ENCODE measurements at places on chromosomes 13 and 19.

DNA sequence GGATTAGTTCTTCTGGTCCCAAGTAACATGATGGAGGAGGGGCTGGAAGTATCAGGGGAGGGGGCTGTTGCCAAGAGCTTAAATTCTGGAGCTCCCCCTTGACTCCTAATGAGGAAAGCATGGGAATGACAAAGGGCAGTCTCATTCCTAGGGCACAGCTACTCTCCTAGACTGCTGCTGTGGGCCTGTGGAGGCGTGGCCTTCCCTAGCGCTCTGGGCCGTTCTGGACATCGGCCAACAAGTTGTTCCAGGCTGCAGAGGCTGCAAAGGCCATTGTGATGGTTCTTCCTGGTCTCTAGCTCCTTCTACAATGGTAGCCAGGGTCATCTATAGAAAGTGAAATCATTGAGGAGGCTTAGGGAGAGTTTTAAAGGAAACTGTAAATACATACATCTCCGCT, 916.6 kb downstream of the DIAPH3 start:
- no peak overlapping the region for H3K4me3 ChIP-seq
- no peak for DNase-seq
- H3K27ac ChIP-seq, result no peak overlapping the region
- no peaks in the 10 kb centered on the region for H3K36me3 ChIP-seq

- no peaks in the 10 kb centered on the region for H3K36me3 ChIP-seq
- no peaks in the 10 kb centered on the region for H3K4me1 ChIP-seq
- no peak overlapping the region for H3K27ac ChIP-seq
- no peak for DNase-seq
- H3K27me3 ChIP-seq, result peaks cover 47% of the 10 kb centered on the region
Measured at GRCh38 chr13:111901267-111901915, 165.6 kb upstream of the SOX1 start.

DNA sequence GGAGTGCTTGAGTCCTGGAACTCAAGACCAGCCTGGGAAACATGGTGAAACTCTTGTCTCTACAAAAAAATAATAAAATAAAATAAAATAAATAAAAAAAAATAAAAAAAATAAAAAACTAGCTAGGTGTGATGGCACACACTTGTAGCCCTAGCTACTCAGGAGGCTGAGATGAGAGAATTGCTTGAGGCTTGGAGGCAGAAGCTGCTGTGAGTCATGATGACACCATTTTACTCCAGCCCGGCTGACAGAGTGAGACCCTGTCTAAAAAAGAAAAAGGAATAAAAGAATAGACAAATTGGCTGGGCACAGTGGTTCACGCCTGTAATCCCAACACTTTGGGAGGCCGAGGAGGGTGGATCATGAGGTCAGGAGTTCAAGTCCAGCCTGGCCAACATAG, 1168.9 kb downstream of the SLITRK5 start:
- no peaks in the 10 kb centered on the region for H3K36me3 ChIP-seq
- no peaks in the 10 kb centered on the region for H3K4me1 ChIP-seq
- no peak for DNase-seq
- H3K27me3 ChIP-seq, result no peaks in the 10 kb centered on the region

- no peaks in the 10 kb centered on the region for H3K36me3 ChIP-seq
- peak overlapping the region; percentile 46 for H3K4me3 ChIP-seq
- DNase-seq, result peak; percentile 75
- H3K27ac ChIP-seq, result peak overlapping the region; percentile 55
- peaks cover 31% of the 10 kb centered on the region for H3K4me1 ChIP-seq
Measured at GRCh38 chr13:73765651-73766384, 368.4 kb downstream of the KLF12 start.

DNA sequence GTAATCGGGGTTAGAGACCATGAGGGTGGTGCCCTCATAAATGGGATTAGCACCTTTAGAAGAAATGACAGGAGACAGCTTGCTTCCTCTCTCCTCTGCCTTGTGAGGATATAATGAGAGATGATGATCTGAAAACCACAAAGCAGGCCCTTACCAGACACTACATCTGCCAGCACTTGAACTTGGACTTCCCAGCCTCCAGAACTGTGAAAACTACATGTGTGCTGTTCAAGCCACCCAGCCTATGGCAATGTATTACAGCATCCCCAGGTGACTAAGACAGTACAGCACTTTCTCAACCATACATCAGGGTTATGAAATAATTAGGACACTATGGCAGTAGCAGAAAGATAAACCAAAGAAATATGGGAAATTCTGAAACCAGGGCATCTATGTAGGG, 7.4 kb downstream of the ZNF564 start:
- no peak overlapping the region for H3K4me3 ChIP-seq
- no peaks in the 10 kb centered on the region for H3K27me3 ChIP-seq
- no peak overlapping the region for H3K27ac ChIP-seq
- peaks cover 36% of the 10 kb centered on the region for H3K4me1 ChIP-seq
- peaks cover 4% of the 10 kb centered on the region for H3K36me3 ChIP-seq
- no peak for DNase-seq

DNA sequence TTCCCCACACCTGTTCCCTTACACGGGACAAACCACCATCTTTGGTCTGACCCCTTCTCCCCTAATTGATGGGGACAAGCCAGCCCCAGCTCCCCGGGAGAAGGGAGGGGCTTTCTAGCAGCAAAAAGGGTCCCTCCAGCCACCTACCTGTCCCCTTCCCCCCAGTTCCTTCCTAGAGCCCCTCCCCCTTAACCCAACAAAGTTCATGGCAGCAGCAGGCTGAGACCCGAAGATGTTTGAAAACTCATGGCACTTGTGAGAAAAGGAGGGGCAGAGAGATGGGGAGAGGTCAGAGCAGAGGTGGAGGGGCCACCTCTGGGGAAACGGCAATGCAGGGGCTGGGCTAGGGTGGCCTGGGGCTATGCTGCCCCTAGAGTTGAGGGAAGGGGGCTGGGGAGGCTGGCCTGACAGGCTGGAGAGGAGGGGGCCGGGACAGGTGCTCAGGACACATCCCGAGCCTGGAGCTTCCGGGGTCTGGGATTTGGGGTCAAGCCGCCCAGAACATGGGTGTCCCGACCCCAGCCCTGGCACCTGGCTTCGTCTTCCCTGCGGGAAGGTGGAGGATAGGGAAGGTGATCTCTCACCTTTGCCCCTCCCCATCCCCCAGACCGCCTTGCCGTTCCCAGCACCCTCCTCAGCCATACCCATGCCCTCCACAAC, 12.5 kb upstream of the ASF1B start:
- H3K4me1 ChIP-seq, result peaks cover 7% of the 10 kb centered on the region
- no peak overlapping the region for H3K4me3 ChIP-seq
- H3K27ac ChIP-seq, result no peak overlapping the region
- H3K36me3 ChIP-seq, result no peaks in the 10 kb centered on the region
- no peak for DNase-seq
- no peaks in the 10 kb centered on the region for H3K27me3 ChIP-seq

GRCh38 chr13:113904411-113904810, 40.5 kb upstream of the GAS6 start:
- no peaks in the 10 kb centered on the region for H3K36me3 ChIP-seq
- peaks cover 4% of the 10 kb centered on the region for H3K27me3 ChIP-seq
- H3K4me1 ChIP-seq, result no peaks in the 10 kb centered on the region

- no peaks in the 10 kb centered on the region for H3K27me3 ChIP-seq
- peaks cover 14% of the 10 kb centered on the region for H3K4me1 ChIP-seq
- no peaks in the 10 kb centered on the region for H3K36me3 ChIP-seq
- H3K4me3 ChIP-seq, result no peak overlapping the region
Measured at GRCh38 chr13:98626298-98626935, 49.5 kb upstream of the STK24 start.

- no peaks in the 10 kb centered on the region for H3K36me3 ChIP-seq
- no peak for DNase-seq
- H3K27ac ChIP-seq, result no peak overlapping the region
- H3K4me3 ChIP-seq, result no peak overlapping the region
Measured at GRCh38 chr13:77105051-77105450, 78.1 kb upstream of the FBXL3 start.

GRCh38 chr19:56086671-56087430, 34.2 kb downstream of the ZNF787 start:
- peaks cover 36% of the 10 kb centered on the region for H3K36me3 ChIP-seq
- no peaks in the 10 kb centered on the region for H3K4me1 ChIP-seq
- no peak for DNase-seq
- no peak overlapping the region for H3K27ac ChIP-seq
- H3K27me3 ChIP-seq, result no peaks in the 10 kb centered on the region
- H3K4me3 ChIP-seq, result no peak overlapping the region

DNA sequence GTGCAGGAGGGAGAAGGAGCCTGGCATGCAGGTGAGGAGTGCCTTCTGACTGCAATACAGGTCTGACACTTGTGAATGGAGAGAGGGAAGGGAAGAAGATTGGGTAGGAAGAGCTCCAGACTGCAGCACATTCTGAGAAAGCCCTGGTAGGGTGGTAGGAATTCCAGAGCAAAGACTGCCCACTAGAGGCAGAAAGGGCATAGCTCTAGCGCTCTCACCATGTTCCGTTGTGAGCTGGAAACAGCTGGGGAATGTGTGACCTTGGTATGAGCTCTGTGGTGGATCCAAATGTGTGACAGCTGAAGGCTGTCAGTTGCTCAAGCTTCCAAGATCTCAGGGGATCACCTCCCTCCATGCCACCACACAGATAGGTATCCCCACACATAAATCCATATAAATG, 2.9 kb upstream of the MTUS2 start:
- DNase-seq, result peak; percentile 39
- H3K4me1 ChIP-seq, result no peaks in the 10 kb centered on the region
- H3K27ac ChIP-seq, result no peak overlapping the region
- no peaks in the 10 kb centered on the region for H3K36me3 ChIP-seq
- no peak overlapping the region for H3K4me3 ChIP-seq
- H3K27me3 ChIP-seq, result peaks cover 7% of the 10 kb centered on the region

DNA sequence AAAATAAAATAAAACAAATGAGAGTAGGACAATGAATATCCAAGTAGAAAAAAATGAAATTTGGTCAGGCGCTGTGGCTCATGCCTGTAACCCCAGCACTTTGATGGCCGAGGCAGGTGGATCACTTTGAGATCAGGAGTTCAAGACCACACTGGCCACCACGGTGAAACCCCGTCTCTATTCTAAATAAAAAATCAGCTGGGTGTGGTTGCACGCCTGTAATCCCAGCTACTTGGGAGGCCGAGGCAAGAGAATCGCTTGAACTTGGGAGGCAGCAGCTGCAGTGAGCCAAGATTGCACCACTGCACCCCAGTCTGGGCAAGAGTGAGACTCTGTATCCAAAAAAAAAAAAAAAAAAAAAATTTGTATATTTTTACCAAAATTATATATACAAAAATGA, 18.2 kb upstream of the ZMYM5 start:
- no peaks in the 10 kb centered on the region for H3K36me3 ChIP-seq
- DNase-seq, result no peak
- H3K4me3 ChIP-seq, result no peak overlapping the region
- no peaks in the 10 kb centered on the region for H3K27me3 ChIP-seq

- no peaks in the 10 kb centered on the region for H3K36me3 ChIP-seq
- no peaks in the 10 kb centered on the region for H3K27me3 ChIP-seq
- H3K27ac ChIP-seq, result no peak overlapping the region
Measured at GRCh38 chr13:59546178-59546577, 617.5 kb downstream of the DIAPH3 start.

DNA sequence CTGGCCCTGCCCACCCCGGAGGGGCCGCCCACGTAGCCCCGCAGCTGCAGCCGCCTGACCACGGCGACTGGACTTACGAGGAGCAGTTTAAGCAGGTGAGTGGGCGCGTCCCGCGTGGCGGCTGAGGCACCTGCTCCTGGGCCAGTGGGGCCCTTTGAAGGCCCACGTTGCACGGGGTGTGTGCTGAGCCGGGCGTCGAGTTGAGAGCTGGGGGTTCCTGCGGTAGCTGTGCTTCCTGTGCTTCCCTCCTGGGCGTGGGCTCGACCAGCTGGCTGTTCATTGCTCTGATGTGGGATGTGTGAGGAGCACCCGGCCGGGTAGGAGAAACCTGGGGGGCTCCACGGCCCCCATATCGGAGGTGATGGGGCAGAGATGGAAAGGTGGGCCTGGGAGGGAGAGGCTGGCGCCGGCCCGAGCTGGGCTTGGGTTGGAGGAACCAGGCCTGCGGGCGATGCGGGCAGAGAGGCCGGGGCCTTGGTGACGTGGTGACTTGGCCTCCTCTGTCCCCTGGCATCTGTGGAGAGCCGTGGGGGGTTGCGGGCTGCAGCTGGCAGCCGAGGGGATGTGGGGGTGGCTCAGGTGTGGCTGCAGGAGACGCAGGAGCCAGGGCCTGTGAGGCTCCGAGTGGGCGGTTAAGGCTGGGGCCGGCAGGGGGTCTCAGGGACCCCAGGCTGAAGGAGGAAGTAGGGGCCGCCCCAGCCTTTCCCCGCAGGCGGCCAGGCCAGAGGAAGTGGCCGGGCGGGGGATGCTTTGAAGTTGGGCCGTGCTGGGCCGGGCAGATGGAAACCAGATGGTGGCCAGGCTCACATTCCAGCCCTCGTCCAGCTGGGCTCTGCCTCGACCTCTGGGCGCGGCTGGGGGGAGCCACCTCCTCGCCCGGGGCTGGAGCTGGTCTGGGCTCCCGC, 7.1 kb downstream of the ARID3A start:
- peak overlapping the region; percentile 37 for H3K4me3 ChIP-seq
- H3K4me1 ChIP-seq, result peaks cover 92% of the 10 kb centered on the region
- DNase-seq, result no peak

DNA sequence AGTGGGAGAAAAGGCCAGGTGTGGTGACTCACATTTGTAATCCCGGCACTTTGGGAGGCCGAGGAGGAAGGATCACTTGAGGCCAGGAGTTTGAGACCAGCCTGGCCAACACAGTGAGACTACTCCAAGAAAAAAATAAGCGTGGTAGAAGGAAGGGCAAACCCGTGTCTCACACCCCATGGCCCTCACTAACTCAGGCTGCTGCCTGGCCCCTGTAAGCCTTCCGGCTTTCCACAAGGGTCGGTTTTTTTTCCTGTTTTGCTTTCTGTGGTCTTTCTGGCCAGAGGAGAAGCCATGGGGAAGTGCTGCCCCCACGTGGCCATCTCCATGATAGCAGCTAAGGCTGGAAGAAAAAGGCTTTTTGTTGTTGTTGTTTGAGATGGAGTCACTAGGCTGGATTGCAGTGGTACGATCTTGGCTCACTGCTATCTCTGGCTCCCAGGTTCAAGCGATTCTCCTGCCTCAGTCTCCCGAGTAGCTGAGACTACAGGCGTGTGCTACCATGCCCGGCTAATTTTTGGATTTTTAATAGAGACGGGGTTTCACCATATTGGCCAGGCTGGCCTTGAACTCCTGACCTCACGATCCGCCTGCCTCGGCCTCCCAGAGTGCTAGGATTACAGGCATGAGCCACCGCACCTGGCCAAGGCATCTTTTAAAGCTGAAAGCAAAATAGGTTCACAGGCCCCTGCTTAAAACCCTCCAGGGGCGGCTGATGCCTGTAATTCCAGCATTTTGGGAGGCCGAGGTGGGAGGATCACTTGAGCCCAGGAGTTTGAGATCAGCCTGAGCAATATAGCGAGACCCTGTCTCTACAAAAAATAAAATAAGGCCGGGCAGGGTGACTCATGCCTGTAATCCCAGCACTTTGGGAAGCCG, 7.5 kb upstream of the ARHGEF18 start:
- H3K27me3 ChIP-seq, result peaks cover 9% of the 10 kb centered on the region
- H3K4me1 ChIP-seq, result peaks cover 35% of the 10 kb centered on the region
- peak; percentile 73 for DNase-seq
- H3K4me3 ChIP-seq, result no peak overlapping the region
- H3K36me3 ChIP-seq, result no peaks in the 10 kb centered on the region

- no peak overlapping the region for H3K27ac ChIP-seq
- H3K36me3 ChIP-seq, result 0 out of 3 replicates have a peak, but pooled peaks cover 5% of the 10 kb centered on the region
- H3K4me1 ChIP-seq, result peaks cover 13% of the 10 kb centered on the region
- no peaks in the 10 kb centered on the region for H3K27me3 ChIP-seq
- peak overlapping the region; percentile 62 for H3K4me3 ChIP-seq
Measured at GRCh38 chr19:29812080-29812880, 489 bp downstream of the CCNE1 start.

GRCh38 chr19:1411255-1412191, 4.1 kb downstream of the DAZAP1 start:
- peaks cover 5% of the 10 kb centered on the region for H3K36me3 ChIP-seq
- no peak for DNase-seq
- H3K4me3 ChIP-seq, result no peak overlapping the region
- no peaks in the 10 kb centered on the region for H3K27me3 ChIP-seq

GRCh38 chr13:20015763-20016162, 57.2 kb downstream of the ZMYM2 start:
- H3K4me1 ChIP-seq, result no peaks in the 10 kb centered on the region
- H3K27me3 ChIP-seq, result no peaks in the 10 kb centered on the region
- peaks cover 7% of the 10 kb centered on the region for H3K36me3 ChIP-seq
- H3K27ac ChIP-seq, result no peak overlapping the region
- no peak overlapping the region for H3K4me3 ChIP-seq

Measured in HepG2 (cell line).